NCI-H1417 treated with DMSO at 0.1 percent for 48 hours (cell line): ENCODE measurements at places on chromosomes 11 and 22.
A peak's percentile ranks its signal among the peaks of the same experiment; 100 is the strongest.

GRCh38 chr11:112723676-112724495, 237.3 kb upstream of the NCAM1 start:
- DNase-seq = no peak

- DNase-seq = no peak
These were observed 6.0 kb downstream of the PACSIN2 start for GRCh38 chr22:43008921-43009320.

DNA sequence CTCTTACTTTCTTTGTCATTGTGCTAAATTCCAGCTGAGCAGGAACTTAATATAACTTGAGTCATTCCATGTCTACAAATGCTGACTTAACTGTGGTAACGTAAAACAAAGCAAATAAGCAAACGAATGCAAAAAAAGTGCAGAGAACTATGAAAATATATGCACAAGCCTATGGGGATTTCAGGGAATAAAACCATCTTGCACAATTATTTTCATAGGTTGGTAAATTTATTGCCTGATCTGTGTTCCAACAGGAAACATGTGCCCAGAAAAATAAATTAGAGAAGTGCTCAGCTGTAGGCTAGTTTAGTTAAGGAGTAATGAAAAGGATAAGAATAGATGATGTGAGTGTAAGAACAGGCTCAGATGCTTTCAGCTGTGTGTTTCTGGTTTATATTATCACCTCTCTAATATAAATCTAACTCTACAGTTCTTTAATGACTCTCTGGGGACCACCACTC, 1169.3 kb downstream of the LRRC4C start:
- no peak for DNase-seq

- no peak for DNase-seq
These were observed 16.2 kb upstream of the MMP13 start for GRCh38 chr11:102971766-102972165.

DNA sequence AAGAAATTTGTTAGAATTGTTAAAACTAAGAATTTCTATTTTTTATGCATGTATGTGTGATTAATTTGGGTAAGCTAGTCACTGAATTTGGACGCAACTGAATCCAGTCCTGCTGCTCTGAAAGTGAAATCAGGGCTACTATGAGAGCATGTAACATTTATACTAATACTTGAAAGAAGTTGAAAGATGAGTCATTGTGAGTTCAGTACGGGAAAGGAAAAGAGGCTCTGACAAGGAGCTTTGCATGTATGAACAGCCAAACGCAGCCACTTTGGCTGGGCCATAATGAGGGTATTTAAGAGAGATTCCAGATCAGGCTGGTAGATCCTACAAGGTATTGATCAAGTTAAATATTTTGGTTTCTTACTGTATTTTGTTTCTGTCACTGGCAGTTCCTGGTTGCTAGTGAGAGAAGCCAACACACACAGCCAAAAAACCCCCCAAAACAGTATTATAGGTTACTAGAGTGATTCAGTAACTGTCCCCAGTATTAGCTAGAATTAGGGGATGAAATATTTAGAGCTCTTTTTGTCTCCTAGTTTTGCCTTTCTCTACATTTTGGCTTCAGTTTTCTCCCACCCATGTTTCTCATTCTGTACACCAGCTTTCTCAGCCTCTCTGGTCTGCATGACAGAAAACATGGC, 14.1 kb downstream of the AASDHPPT start:
- DNase-seq = no peak

DNA sequence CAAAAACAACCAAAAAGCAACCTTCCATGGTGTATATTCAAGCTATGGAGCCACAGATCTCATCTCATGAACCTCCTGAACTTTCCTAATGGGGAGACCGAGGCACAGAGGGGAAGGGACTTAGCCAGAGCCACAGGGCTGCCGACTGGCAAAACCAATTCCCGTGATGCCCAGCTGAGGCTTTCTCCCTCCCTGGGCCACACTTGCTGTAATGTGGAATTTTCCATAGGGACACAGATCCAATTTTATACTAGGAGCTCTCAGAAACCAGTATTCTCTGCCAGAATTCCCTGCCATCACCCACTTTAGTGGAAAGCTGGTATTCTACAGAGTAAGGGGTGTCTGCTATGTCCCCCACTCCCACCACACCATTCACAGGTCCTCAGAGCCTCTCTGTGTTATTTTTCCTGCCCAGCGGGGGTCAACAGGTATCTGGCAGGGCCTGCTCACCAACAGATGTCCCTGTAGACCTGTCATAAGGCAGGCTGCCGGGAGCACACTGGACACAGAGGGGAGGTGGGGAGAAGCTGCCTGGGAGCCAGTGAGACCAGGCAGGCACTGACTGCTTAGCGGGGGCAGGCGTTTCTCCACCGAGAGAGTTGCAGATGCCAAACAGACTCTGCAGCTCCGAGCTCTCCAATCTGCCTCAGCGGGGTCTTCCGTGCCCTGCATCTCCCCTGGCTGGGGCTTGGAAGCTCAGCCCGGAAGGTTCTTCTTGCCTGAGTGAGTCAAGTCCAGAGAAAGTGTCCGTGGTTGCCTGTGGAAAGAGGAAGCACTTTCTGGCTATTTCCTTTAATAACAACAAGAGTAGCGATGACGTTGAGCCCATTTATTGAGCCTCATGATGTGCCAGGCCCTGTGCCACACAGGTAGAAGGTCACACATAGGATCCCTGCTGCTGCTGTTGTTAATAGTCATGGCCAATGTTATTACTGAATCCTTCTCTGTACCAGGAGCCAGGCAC, 26.3 kb downstream of the RPS6KA4 start:
- no peak for DNase-seq

- DNase-seq = no peak
These were observed 87.8 kb upstream of the FAT3 start for GRCh38 chr11:92136797-92137196.

- peak; percentile 2 for DNase-seq
These were observed 97.3 kb upstream of the AKIP1 start for GRCh38 chr11:8813658-8814057.

DNA sequence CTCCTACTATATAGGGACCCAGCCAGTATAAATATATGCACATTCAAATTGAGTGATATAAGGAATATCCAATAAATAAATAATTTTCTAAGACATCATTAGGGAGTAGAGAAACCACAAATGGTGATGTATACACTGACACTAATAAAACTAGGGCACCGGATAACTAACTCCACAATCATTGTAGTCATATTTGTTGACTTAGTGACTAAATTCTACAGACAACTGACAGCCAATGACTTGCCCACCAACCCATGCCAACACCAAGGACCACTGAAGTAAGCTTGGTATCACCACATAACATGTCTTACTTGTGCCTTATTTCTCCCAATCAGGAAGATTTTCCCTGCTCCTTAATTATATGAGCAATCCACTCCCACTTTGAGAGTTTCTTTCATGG, 139.6 kb upstream of the TRPC6 start:
- no peak for DNase-seq

GRCh38 chr11:71304491-71304890, 52.1 kb upstream of the SHANK2 start:
- no peak for DNase-seq

- DNase-seq = no peak
These were observed 133.7 kb downstream of the RCN1 start for GRCh38 chr11:32224580-32224979.

GRCh38 chr22:33539902-33540751, 380.1 kb downstream of the LARGE1 start:
- no peak for DNase-seq

- DNase-seq = no peak
These were observed 10.3 kb downstream of the MAPK8IP1 start for GRCh38 chr11:45895553-45896259.

DNA sequence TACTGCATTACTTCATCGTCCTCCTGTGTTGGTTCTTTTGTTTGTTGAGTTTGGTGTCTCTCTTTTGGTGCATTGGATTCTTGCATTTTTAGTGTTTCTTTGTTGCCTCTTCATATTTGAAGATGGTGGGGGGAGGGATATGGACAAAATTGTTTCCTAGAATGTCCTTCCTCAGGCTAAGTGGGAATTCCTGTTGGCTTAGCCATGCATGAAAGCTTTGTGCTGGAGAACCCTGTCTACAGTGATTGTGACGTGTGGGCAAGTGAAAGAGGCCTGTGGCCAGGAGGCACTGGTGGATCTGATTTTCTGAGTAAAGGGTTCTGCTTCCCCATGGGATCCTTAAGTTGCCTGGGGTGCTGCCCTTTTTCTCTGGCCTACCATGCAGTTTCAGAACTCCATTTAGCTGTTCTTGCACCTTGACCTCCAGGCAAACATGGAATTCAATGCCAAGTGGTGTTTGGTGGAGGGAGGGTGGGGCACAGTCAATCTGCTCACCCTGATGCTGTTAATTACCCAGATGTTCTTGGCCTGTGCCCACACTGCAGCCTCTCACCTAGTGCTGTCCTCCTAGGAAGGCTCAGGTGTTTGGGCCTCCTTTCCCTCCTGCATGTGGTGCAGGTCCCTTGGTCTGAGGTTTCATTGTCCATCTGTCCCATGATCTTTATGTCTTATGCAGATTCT, 46.3 kb upstream of the SLC22A12 start:
- no peak for DNase-seq
